ENCODE measurements at places on chromosomes 3 and 15. TPM values are rescaled to one million over a fixed set of nuclear protein-coding genes. Genes with fewer than 3 reads are reported as not detected.

The IL16 gene
- total RNA-seq, result not detected

DNA sequence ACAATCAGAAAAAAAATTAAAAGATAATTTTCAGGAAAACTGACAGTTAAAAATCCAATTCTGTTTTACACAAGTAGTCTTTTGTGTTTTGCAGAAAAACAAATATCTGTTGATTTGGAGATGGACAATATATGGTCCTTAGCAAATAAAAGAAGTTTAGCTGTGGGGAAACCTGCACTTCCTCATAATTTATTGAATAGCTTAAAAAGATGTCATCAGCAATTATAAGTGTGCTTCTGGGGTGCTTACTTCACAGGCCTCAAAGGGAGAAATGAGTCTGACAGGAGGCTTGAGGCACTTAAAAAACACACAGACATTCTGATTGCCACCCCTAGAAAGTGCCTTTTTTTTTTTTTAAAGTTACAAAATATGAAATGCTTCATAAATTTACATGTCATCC is 31.6 kb upstream of the CERS3 start:
- DNase-seq, result no peak

DNA sequence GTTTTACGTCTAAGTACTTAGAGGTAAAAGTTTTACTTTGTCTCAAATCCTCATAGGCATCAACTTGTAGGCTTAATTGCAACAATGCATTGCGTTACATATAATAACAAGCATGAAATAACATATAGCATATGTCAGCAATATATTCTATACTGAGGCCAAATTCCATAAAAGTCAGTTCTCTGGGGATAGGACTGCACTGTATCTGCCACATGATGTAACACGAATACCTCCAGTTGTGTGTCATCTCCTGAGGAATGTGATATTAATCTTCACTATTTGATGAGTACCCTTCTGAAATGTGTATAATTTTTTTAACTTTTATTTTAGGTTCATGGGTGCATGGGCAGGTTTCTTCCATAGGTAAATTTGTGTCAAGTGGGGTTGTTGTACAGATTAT is 126.4 kb downstream of the IMPG2 start:
- peak; percentile 66 for DNase-seq

- peak; percentile 70 for DNase-seq
Observed at GRCh38 chr3:151795276-151795675, 18.6 kb upstream of the AADAC start.

GRCh38 chr3:24249523-24249922 is 245.1 kb downstream of the THRB start:
- DNase-seq, result no peak

GRCh38 chr3:151256749-151257148 is 21.6 kb downstream of the P2RY14 start:
- DNase-seq, result no peak

The STAC gene
- 0.52 TPM for total RNA-seq

DNA sequence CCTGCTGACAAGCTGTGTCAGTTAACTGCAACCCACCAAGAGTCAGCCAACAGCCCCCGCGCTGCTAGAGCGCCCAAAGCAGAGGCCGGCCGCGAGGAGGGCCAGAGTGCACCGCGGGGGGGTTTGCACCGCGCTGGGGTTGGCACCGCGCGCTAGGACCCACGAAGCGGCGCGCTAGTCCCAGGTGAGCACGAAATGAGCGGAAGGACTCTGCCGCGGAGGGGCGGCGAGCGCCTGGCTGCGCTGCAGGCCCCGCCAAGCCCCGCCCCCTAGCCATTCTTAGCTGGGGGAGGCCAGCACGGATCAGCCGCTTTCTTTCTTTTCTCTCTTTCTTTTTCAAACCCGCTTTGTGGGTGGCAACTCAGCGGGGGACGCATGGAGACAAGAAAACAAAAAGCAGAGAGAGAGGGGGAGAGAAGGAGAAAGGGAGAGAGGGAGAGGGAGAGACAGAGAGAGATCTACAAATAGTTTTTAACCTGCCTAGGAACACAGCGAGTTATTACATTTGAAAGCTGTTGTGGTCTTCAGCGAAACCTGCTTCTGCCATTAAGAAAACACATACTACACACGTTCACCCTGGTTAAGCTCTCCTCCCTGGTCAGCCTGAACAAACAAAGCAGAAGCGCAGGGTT is 6.9 kb upstream of the FOXB1 start:
- no peak for DNase-seq

DNA sequence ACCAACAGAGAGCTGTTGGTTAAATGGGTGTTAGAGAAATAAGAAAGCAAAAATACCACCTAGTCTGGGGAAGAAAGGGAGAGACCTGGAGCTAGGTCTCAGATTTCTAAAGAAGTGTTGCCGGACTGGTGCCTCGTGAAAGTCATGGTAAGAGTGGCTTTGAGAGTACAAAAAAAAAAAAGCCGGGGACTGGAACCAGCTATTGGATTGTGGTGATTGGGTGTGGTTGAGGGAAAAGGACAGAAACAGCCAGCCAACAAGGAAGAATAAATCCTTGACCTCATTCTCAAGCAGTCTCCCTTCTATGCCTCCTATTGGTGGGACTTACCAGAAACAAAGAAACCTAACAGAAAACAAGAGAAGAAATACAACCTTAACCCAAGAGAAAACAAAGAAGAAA is 346.4 kb upstream of the KCNMB2 start:
- DNase-seq, result no peak

DNA sequence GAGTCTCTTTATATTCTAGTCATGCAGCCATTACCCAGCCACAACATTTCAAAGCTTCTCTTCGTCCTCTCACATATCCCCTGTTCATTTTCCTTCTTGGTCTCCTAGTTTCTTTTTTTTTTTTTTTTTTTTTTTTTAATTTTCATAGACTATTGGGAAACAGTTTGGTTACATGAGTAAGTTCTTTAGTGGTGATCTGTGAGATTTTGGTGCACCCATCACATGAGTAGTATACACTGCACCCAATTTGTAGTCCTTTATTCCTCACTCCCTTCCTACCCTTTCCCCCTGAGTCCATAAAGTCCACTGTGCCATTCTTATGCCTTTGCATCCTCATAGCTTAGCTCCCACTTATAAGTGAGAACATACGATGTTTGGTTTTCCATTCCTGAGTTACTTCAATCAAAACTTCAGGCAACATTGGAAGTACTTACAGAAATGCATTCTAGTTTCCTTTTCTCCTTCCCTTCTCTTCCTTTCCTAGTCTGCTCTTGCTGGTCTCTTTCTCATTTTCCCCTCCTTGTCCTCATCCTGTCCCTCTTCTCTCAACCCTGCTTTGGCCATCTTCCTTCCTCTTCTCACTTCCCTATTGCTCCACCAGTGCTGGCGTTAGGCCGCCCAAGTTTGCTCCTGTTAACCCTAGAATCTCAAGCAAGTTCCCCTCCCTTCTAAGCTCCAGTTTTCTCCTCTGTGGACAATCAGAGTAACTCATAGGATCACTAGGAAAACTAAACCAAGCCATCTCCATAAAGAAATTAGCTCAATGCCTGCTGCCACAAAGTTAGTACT is 4.8 kb downstream of the ATP8B4 start:
- DNase-seq, result no peak

DNA sequence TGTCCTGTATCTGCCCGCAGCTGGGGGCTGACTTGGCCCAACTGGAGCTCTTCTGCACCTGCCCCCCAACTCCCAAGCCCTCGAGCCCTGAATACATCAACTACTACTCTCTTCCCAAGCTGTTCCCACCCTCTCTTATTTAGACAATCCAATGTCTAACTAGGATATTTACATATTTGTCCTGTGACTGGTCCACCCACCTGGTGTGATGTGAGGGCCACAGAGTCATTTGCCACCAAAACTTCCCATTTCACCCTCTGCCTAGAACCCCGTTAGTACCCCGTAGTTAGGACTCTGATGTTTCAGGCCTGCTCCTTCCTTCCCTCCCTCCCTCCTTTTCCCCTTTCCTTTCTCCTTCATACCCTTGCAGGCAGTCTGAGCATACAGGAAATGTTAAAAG is 6.4 kb downstream of the CPLX3 start:
- no peak for DNase-seq

The IQCF5 gene
- total RNA-seq, result not detected

All from LHCN-M2 (cell line).